CD4-positive, alpha-beta T cell treated with Interleukin-12 subunit alpha and Interleukin-12 subunit beta, for 1 hour (primary cell): ENCODE measurements at places on chromosomes 7 and 10.

- no peak for DNase-seq
These were observed 1.5 kb upstream of the RELN start for GRCh38 chr7:103990991-103991390.

GRCh38 chr10:11042357-11042756 is 24.7 kb downstream of the CELF2 start:
- DNase-seq: no peak

DNA sequence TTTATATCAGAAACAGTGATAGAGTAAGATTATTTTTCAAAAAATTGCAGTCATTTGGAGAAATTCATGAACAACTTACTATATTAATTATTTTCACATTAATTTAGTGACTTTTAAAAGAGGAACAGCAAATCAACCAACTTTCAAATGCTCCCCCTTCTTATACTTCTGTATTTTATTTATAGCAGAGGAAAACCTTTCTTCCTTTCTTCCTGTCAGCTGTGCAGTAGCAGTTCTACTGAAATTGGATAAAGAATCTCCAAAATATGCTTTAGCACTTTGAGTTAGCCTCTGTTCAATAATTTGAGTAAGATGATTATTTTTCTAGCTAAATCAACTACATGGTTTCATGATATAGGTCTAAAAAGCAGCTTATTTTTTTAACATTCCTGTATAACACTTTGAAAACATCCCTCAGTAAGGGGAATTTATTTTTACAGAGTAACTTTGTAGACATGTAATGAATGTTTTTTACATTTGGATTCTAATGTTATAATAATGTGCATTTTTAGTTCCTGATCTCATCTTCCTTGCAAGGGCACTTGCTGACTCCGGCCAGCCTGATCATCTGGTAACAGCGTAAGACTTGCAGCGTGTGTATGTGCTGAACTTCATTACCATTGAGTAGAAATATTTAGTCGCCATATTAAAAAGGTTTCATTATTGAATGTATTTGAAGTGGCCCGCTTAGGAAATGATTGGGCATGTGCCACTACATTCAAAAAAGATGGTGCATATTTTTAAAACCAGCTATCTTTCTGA is 158.3 kb upstream of the HDAC9 start:
- no peak for DNase-seq

DNA sequence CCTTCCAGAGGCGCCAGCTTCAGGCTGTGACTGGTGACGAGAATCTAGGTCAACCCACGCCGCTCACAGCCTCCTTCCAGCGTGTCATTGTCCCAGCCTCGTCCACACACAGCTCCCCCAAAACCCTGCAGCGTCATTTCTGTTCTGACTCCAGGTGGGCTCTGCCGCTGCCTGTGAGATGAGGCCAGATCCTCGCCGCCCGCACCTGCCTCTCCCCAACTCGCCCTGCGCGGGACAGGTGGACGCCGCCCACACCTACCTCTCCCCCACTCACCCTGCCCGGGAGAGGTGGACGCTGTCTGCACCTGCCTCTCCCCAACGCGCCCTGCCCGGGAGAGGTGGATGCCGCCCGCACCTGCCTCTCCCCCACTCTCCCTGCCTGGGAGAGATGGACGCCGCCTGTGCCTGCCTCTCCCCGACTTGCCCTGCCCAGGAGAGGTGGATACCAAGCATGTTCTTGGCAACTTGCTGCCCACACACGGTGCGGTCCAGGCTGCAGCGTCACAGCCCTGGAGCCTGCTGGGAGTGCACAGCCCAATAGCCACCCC is 32.0 kb upstream of the CFAP46 start:
- no peak for DNase-seq
